NCI-H774 (cell line): ENCODE measurements at places on chromosomes 12 and 14.

GRCh38 chr12:114688256-114688845 is 4.4 kb upstream of the TBX3 start:
- DNase-seq: no peak

- DNase-seq: no peak
These were observed 4.1 kb upstream of the COL2A1 start for GRCh38 chr12:48008349-48008748.

- DNase-seq: peak; percentile 29
These were observed 15.5 kb downstream of the EMP1 start for GRCh38 chr12:13211859-13212664.

DNA sequence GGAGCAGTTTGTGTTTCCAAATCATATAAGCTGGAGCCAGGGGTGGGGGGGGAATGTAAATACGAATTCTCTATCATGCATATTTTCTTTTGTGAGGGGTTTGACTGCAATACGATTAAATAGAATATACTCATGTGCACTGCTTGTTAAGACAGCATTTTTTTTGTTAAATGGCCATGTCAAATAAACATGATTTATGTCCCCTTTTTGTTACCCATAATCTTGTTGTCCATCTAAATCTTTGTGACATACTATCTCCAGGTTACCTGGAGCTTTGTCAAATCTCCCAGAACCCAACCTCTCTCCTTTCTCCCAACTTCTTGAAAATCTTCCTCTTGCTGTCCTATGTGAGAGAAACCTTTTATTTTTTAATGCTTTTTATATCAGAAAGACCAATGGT is 233.1 kb downstream of the SLC25A21 start:
- no peak for DNase-seq

- DNase-seq: no peak
These were observed 22.2 kb downstream of the IFNG start for GRCh38 chr12:68137335-68137830.

DNA sequence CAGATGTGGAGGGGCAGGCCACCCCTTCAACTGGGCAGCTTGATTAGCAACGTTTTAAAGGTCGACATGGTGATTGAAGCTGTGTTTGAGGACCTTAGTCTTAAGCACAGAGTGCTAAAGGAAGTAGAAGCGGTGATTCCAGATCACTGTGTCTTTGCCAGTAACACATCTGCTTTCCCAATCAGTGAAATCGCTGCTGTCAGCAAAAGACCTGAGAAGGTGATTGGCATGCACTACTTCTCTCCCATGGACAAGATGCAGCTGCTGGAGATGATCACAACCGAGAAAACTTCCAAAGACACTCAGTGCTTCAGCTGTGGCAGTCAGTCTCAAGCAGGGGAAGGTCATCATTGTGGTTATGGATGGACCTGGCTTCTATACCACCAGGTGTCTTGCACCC is 23.9 kb upstream of the AICDA start:
- no peak for DNase-seq

GRCh38 chr12:124752437-124753227 is 111.0 kb downstream of the SCARB1 start:
- no peak for DNase-seq

GRCh38 chr12:16588812-16589211 is 17.1 kb downstream of the LMO3 start:
- DNase-seq: no peak

- DNase-seq: no peak
These were observed 1.6 kb downstream of the DGKA start for GRCh38 chr12:55932551-55932910.

GRCh38 chr14:65972346-65972870 is 513.8 kb upstream of the CCDC196 start:
- DNase-seq: no peak

DNA sequence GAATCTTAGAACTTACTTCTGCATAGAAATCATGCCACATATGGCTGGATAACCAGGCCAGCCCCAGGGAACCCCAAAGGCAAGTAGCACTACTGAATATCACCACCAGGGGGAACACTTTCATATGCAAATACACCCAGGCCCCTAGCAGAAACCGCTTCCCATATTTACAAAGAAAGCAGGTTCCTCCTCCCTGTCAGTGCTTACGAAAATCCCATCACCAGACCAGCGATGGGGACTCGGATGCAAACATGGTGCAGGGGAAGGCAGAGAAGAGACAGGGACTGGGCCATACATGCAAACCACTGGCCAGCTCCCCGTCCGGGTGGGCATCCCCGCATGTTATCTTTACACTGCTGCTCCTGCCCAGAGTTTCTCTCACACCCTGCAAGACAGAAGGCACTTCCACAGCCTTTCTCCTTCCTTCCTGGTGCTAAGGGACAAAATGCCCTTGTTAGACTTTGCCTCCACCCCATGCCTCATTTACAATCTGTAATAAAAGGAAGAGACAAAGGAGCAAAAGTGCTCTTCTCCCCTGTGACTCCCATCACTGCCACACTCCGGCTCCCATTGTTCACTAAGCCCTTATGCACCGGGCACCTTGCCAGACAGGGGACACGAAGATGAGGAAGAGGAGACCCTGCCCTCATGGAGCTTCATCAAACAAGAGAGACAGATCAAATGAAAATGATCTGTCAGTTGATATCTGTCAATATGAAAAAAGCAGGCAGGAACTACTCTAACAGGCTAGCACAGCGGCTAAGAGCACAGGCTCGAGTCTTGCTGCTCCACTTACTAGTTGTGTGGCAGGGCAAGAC is 62.3 kb downstream of the PTPN21 start:
- DNase-seq: peak; percentile 60

DNA sequence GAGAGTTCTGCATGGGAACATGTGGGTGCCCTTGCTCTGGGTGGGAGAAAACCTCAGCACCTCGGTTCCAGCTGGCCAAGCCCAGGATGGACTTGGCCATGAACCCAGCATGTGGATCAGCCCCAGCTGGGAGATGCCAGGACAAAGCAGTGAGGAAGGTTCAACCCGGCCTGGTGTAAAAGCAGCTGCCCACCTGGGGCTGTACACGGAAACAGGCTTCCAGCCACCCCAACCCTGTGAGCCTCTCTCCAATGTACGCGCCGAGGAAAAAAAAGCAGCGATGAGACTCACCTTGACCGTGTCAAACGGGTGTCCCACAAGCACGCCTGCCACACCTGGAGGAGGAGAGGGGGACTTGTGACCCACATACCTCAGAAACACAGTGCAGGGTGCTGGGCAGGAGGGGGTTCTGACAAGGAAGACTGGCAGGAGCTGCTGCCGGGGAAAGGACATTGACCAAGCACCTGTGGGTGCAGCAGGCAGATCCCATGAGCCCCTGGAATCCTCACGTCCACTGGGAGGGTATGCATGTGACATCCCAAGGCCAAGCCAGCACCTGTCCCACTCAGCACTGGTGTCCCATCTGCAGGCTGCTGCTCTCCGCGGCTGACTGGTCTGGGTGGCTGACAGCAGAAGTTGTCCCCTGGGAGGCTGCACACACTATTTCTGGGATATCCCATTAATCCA is 7.5 kb downstream of the SLC25A29 start:
- DNase-seq: no peak

DNA sequence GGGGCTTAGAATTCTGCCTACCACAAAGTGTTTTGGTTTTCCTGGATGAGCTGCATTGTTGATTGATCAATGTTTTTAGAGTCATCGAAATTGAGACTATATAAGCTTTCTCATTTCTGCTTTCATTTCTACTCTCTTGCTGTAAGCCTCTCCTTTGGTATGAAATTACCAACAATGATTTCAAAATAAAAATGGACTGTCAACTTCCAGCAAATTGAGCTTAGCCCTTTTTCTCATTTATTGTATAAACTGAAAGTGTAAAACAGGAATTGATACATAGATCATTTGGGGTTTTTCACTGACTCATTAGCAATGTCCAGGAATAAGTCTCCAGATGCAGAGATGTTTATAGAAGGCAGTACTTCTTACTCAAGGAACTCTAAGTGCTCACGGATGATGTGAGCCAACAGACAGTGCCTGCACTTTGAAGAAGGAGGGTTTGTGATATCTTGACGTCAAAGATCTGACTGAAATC is 20.0 kb upstream of the PCNX1 start:
- DNase-seq: no peak

GRCh38 chr12:14283489-14284144 is 81.9 kb upstream of the ATF7IP start:
- DNase-seq: peak; percentile 29

- no peak for DNase-seq
These were observed 188.3 kb downstream of the PHETA1 start for GRCh38 chr12:111180426-111181142.

DNA sequence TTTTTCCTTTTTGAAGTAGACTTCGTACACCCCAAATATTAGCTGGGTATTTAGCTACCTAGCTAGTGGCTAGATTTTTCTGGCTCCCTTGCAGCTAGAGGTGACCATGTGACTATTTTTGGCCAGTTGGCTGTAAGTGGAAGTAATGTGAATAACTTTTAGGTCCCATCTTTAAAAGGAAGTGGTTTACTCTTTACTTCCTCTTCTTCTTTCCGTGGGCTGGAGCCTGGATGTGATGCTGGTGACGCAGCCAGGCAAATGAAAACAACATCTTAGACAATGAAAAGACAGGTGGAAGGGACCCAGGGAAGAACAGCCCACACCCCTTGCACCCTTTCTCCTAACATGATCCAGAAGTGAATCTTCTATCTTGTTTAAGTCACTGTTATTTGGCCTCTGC is 245.5 kb downstream of the ATP23 start:
- DNase-seq: no peak

DNA sequence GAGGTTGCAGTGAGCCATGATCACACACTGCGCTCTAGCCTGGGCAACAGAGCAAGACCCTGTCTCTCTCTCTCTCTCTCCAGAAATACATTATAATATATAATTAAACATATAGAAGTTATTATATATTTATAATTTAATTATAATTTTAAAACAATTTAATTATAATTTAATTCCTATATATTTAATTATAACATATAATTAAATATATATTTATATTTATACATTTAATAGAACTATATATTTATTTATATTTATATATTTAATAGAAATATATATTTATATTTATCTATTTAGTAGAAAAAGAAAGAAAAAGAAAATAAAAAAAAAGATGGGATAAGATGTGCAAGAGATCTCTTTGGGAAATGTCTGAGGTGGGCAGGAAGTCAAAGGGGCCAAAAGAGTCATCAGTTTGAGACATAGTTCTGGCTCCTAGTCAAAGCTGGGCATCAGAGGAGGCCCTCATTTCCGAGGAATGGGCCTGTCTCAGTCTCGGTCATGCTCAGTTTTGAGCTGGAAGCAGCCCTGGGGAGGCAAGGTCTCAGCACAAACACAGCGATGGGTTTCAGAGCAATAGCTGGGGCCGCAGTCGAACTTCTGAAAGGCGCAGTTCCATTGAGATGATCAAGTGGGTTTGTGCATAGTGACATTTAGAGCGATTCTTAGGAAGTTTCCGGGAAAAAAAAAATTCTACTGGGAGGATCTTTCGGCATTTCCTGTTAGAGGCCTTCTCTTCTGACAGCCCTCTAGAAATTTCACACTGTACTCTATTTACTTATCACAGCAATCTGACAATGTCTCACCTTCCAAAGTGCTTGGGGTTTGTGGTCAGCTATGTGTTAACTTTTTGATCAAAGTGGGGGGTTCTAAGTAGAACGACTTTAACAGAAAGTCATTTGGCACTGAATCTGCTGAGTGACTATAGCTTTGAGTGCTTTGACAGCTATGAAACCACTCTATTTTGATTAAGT is 58.7 kb upstream of the GZMB start:
- no peak for DNase-seq

GRCh38 chr14:76923431-76924370 is 97.5 kb downstream of the LRRC74A start:
- DNase-seq: no peak

DNA sequence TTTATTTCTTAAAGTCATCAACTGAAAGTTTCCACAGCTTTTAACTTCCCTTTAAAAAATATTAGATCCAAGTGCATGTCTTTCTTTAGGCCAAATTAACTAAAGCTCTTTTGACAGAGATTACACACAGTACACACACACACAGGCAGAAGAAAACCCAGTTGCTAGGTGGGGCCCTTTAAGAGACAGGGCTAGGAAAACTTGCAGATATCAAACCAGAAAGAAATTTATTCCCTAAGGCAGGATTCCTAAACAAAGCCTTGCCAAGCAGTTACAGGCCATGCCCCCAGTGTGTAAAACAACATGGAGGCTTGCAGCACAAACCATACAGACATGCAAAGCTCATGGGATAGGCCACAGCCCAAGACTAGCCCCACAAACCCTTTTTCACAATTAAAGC is 123.4 kb downstream of the FSCB start:
- no peak for DNase-seq

DNA sequence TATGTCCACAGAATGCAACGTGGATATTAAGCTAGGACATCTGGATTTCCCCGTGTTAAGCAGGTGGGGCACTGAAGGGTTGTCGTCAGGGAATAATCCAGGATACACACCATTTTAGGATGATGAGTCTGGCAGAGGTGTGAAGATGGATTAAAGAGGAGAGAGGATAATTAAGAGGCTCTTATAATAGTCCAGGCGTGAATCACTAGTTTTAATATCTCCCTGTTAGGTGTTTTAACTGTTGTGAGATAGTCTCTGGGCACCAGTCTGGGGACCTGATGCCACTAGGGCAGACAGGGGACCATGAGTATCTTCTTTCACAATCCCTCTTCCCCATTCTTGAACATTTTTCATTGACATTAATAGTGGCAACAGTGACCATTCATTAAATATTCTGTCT is 216.7 kb downstream of the TBX5 start:
- DNase-seq: no peak

GRCh38 chr12:39483597-39483996 is 40.7 kb upstream of the KIF21A start:
- DNase-seq: no peak

DNA sequence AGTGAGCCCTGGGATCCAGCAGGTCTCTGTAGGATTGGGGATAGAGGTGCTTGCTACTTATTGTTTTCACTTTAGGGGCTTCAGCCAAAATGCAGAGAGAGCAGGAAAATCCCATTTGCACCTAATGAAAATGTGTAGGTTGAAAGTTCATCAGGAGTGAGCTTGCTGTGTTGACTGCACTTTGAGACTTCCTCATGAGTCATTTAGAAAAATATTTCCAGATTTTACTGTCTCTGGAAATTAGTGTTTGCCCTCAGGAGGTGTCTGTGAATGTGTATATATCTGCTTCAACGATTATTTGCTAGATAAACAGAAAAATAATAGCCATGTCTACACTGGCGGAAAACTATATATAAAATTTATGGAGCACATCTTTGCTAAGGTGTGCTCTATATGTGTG is 159.3 kb downstream of the CAND1 start:
- DNase-seq: no peak

DNA sequence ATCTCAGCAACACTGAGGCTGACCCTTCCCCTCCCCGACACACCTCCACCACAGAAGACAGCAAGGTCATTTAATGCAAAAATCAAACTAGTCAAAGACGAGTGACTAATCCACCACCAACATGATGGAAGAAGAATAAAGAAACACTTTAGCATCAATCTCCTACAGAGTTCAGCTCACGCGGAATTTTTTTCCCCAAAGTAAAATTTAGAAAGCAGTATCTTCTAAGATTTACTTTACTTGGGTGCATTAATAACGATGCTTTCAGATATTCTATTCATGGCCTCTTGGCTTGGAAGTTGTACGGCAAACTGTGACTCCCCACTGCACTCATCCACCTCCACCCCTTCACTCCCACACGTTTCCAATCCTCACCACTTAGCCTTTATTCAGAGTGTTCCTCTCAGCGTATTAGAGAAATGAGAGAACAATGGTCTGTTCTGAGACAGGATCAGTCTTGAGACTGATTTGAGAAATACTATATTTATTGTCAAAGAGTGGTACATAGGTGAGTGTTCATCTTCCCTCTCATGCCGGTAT is 1.9 kb downstream of the EGLN3 start:
- no peak for DNase-seq
